Bronchus fibroblast of lung (primary cell): ENCODE measurements at places on chromosomes 3 and 15. TPM values are rescaled to one million over a fixed set of nuclear protein-coding genes. Genes with fewer than 3 reads are reported as not detected.

The DPPA2 gene
- not detected in 2 replicates for total RNA-seq

The ADAMTS17 gene
- total RNA-seq = under 0.01 and 0.30 TPM in 2 replicates

The NR2E3 gene
- not detected in 2 replicates for total RNA-seq

The GOLGA6L9 gene
- 0.59 and 1.2 TPM in 2 replicates for total RNA-seq

The NPHP3 gene
- total RNA-seq = 14.6 and 15.3 TPM in 2 replicates

The MNS1 gene
- 1.8 and 3.4 TPM in 2 replicates for total RNA-seq

The KCNMB3 gene
- total RNA-seq = 0.34 and 0.89 TPM in 2 replicates

The CEMIP gene
- total RNA-seq = 2.7 and 3.0 TPM in 2 replicates

The FYCO1 gene
- 7.1 and 8.6 TPM in 2 replicates for total RNA-seq

The BOC gene
- 1.0 TPM in 2 replicates for total RNA-seq

The ERICH6 gene
- total RNA-seq = not detected in 2 replicates

The AP3S2 gene
- total RNA-seq = 21.7 and 26.9 TPM in 2 replicates

The P2RY12 gene
- total RNA-seq = not detected in 2 replicates

The LRRC2 gene
- under 0.01 TPM in 2 replicates for total RNA-seq

The RTP3 gene
- not detected in 2 replicates for total RNA-seq

The PRR20G gene
- total RNA-seq = not detected in 2 replicates

The ALG1L2 gene
- not detected in 2 replicates for total RNA-seq

The CCR8 gene
- total RNA-seq = not detected in 2 replicates

The GPR156 gene
- 0.45 and 0.67 TPM in 2 replicates for total RNA-seq

The CCDC33 gene
- total RNA-seq = under 0.01 TPM in 1 of 2 replicates, not detected in the other

The A4GNT gene
- total RNA-seq = not detected in 2 replicates

The DCLK3 gene
- total RNA-seq = not detected in 2 replicates

The CBLB gene
- 7.2 and 7.9 TPM in 2 replicates for total RNA-seq

The RPP14 gene
- 8.2 and 9.2 TPM in 2 replicates for total RNA-seq

The SEMA3F gene
- total RNA-seq = 40.2 and 41.5 TPM in 2 replicates

The CCDC80 gene
- 101 and 114 TPM in 2 replicates for total RNA-seq

The RCCD1 gene
- total RNA-seq = 25.2 and 29.6 TPM in 2 replicates

The ZNF770 gene
- 10.9 and 12.1 TPM in 2 replicates for total RNA-seq

The CCDC50 gene
- 69.6 and 77.7 TPM in 2 replicates for total RNA-seq
